ENCODE measurements at places on chromosomes 7 and 10.
A peak's percentile ranks its signal among the peaks of the same experiment; 100 is the strongest.

GRCh38 chr10:31757386-31757791 is 171.2 kb downstream of the ARHGAP12 start:
- no peak for DNase-seq

DNA sequence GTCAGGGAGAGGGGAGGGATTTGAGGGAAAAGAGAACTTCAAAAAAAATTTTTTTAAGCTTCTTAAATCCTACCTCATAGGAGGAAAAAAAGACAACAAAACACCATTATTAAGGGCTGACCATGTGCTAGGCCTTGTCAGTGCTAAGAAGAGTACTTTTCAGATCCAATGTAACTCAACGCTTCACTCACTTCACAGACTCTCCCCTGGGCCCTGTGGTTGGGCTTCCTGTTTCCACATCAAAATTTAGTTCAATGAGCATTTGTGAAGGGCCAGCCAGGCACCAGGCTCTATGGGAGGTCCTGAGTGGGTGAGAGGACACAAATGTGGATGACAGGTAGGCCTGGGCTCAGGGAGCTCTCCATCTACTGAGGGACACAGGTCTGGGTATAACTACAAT is 249.8 kb downstream of the PTEN start:
- no peak for DNase-seq

DNA sequence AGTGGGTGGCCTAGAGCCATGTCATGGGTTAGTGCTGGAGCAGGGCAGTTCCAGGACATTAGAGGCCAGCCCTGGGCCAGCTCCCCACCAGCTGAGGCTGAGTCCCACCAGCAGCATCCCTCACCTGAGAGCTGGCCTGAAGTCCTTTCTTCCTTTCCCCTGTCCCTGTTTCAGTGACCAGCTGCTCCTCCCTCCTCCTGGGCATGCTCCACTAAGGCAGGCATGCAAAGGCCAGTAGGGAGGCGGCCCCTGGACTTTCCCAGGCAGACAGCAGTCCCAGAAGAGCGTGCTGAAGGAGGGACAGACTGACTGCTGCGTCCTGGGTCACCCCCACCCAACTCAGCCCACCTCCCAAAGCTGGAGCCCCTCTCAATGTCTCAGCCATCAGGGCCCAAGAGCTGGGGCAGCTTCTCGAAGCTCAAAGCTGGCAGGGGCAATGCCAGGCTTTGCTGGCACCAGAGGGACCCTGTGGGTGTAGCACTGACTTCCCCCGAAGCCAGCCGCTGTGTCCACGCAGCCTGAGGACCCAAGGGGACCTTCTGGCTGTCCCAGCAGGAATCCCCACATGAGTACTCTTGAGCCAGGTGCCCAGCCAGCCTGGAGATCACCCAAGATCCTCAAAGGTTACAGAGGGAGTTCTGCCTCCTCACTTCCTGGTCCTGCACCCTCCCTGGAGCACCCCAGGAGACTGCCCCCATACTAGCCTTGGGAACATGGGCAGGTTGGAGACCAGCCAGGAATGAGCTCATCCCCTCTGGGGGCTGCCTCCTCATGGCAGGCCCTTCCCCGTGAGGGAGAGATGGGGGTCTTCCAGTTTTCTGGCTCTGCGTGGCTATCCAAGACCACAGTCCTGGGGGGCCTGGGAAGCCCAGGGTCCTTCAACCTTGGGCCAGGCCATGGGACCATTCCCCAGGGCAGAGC is 35.2 kb upstream of the RET start:
- no peak for DNase-seq

- DNase-seq = no peak
Measured at GRCh38 chr10:58888957-58889356, 287.5 kb upstream of the PHYHIPL start.

DNA sequence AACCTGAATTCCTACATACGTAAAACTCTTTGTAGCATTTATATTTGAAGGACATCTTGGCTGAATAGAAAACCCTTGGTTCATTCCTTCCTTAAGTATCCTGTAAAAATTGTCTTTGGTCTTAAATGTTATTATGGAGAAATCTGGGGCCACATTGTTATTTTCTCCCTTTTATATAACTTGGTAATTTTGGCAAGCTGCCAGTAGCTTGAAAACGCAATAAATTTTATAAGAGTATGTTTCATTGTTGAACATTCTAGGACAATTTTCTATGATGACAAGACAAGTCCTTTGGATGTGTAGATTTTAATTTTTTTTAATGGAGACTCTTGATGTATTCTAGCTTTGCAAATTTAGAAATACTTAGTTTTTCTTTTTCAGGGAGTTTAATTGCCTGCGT is 191.9 kb downstream of the ABCA13 start:
- no peak for DNase-seq

DNA sequence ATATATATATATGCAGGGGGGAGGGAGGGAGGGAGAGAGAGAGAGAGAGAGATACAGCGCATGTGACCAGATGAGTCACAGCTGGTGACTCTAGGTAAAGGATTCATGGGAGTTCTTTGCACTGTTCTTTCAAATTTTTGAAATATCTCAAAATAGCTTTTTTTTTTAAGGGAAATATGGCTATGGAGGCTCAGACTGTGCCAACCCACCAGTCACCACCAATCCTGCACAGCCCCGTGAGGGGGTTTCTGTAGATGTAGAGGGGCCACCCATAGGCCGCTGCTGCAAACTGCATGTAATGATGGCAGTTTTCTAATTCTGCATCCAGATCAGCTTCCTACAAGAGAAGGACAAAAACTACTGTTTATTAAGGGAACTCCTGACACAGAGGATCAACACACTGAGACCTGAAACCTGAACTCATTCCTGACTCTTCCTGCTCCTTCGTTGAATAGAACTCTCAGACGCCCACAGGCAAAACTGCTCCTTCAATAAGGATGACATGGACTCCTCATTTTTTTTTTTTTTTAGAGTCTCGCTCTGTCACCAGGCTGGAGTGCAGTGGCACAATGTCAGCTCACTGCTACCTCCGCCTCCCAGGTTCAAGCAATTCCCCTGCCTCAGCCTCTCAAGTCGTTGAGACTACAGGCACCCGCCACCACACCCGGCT is 17.3 kb downstream of the DAGLB start:
- DNase-seq = no peak

GRCh38 chr7:28135760-28136159 is 44.8 kb downstream of the JAZF1 start:
- no peak for DNase-seq

GRCh38 chr10:101839416-101840063 is 4.1 kb downstream of the KCNIP2 start:
- peak; percentile 56 for DNase-seq

- DNase-seq = peak; percentile 76
Measured at GRCh38 chr10:95183271-95184230, 10.5 kb upstream of the ACSM6 start.

DNA sequence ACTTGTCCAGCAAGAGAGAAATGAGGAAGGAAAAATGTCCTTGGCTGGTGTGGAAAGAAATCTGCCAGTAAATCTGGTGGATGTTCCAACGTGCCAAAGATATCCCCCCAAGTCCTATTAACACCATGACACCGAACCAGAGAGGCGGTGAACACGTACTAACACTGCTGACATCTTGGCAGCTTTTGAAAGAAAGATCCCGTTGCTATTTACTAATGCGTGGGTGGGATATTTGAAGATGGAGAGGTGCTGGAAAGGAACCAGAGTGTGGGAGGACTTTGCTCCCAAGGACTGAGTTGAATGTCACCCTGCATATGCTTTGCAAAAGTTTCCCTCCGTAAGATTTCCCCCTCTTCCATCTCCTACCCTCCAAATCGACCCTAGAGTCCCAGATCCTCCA is 7.9 kb downstream of the CCDC3 start:
- DNase-seq = no peak

DNA sequence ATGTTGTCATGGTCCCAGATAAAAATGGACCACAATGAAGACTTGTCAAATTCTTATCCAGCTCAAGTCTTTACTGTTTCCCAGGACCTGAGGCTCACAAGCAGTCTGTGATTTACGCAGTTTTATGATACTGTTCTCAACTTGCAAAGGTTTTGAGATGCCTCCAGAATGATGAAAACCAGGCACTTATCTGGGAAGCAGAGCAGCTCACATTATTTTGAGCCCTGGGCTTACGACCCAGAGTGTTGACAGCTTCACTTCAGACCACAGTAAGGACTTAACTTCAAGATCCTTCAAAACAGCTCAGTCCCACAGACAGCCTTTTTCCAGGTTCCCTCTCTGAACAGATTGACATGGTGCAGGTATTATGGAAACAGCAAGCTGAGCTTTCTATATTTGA is 236.1 kb downstream of the RNLS start:
- DNase-seq = no peak

DNA sequence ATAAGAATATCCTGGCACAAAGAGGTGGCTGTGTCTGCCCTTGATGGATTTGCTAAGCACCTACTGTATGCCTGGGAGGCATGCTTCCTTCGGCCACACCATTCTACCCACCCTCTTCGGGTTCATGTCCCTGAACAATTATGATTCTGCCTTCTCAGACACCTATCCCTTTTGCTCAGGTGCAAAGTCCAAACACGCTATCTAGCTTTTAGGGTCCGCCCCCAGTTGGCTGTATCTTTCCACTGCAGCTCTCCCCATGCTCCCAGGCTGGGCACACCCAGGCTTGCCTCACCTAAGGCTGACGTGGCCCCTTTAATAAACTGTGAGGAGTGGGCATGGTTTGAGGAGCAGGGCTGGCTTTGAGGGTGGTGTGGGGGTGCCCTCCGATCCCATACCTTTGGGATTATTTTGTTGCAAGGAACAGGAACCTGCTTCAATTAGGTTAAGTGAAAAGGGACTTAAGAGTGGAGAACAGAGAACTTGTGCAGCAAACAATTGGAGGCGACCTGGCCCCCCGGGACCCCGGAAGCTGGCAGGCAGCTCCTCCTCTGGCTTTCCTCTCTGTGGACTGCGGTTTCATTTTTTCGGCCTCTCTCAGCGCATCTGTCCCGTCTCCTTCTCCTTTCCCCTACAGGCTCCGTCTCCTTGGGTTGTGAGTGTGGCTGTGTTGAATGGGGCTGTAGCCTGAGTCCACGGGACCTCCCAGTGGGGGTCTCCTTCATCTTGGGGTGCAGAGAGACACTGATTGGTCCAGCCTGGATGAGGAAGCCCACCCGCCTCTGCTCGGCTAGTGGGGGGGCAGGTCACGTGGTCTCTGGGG is 3.8 kb downstream of the CLIP2 start:
- DNase-seq = no peak

DNA sequence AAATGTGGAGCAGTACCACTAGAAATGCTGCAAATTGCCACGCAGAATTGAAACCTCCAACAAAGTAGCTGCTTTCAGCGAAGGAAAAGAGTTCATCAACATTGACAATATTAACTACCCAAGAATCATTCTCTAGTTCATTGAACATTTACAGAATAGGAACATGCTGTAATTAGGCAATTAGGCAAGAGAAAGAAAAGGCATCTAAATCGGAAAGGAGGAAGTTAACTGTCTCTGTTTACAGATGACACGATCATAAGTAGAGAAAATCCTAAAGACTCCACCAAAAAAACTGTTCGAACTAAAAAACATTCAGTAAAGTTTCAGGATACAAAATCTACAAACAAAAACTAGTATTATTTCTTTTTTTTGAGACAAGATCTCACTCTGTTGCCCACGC is 8.9 kb upstream of the PKD1L1 start:
- no peak for DNase-seq

DNA sequence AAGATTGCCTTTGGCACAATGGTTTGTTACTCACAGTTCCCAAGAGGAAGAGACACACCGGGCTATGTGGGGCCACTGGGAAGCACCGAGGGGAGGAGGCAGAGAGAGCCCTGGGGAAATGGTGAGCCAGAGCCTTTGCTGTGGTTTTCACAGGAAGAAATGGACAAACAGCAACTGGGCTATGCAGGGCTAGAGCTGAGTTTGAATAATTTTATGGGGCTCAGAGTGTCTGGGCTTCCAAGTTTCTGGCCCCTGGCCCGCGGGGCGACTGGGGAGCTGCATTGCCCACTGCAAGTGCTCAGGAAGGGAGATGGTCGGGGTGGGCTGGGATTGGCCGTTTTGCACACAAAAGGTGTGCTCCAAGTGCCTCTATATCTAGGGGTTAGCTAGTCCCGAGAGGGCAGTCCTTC is 92.6 kb downstream of the CHST15 start:
- DNase-seq = no peak

- no peak for DNase-seq
Measured at GRCh38 chr10:81696609-81697388, 178.2 kb upstream of the NRG3 start.

GRCh38 chr7:516606-517456 is 2.8 kb downstream of the PDGFA start:
- no peak for DNase-seq

- no peak for DNase-seq
Measured at GRCh38 chr10:80168162-80168511, 35.6 kb downstream of the PLAC9 start.

DNA sequence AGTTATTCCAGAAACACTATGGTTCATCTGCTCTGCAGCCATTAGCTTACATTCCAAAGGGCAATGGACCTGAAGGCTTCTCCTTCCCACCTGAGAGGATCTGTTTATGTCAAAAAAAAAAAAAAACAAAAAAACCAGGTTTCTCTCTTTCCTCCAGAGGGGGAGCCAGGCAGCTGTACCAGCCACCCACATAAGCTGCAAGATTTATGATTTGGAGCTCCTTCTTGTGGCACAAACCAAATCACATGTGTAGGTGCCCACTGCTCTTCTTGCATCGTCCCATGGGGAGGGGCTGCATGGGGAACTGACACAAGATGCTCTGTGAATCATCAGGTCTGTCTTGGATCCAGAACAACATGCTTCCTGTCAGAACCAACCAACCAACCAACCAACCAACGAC is 231.6 kb upstream of the IGFBP3 start:
- DNase-seq = no peak
